ENCODE measurements at places on chromosomes 2 and 18. TPM values are rescaled to one million over a fixed set of nuclear protein-coding genes. Genes with fewer than 3 reads are reported as not detected.

DNA sequence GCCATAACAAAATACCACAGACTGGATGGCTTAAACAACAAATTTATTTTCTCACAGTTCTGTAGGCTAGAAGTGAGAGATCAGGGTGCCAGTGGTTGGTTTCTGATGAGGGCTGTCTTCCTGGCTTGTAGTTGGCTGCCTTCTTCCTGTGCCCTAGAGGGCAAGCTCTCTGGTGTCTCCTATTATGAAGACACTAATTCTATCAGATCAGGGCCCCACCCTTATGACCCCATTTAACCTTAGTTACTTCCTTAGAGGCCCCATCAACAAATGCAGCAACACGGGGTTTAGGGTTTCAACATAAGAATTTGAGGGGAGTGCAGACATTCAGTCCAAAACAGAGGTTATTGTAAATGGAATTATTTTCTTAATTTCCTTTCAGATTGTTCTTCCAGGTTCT lies 22.9 kb downstream of the CYP27A1 start:
- no peaks in the 10 kb centered on the region for H3K27me3 ChIP-seq
- H3K27ac ChIP-seq: no peak overlapping the region
- DNase-seq: no peak

- no peak for DNase-seq
- no peaks in the 10 kb centered on the region for H3K36me3 ChIP-seq
- no peaks in the 10 kb centered on the region for H3K27me3 ChIP-seq
- H3K4me3 ChIP-seq: no peak overlapping the region
- no peak overlapping the region for H3K27ac ChIP-seq
- H3K4me1 ChIP-seq: no peaks in the 10 kb centered on the region
These were observed 208.0 kb downstream of the RBM43 start for GRCh38 chr2:151053661-151053990.

- no peak overlapping the region for H3K27ac ChIP-seq
- no peak for DNase-seq
- no peaks in the 10 kb centered on the region for H3K27me3 ChIP-seq
- no peaks in the 10 kb centered on the region for H3K4me1 ChIP-seq
- no peaks in the 10 kb centered on the region for H3K36me3 ChIP-seq
- H3K4me3 ChIP-seq: no peak overlapping the region
These were observed 381.5 kb upstream of the ETAA1 start for GRCh38 chr2:67015681-67016080.

GRCh38 chr2:64992990-64993389 lies 3.8 kb downstream of the SLC1A4 start:
- no peaks in the 10 kb centered on the region for H3K27me3 ChIP-seq
- H3K4me3 ChIP-seq: no peak overlapping the region
- no peaks in the 10 kb centered on the region for H3K36me3 ChIP-seq
- H3K27ac ChIP-seq: no peak overlapping the region
- DNase-seq: no peak
- H3K4me1 ChIP-seq: peaks cover 39% of the 10 kb centered on the region

DNA sequence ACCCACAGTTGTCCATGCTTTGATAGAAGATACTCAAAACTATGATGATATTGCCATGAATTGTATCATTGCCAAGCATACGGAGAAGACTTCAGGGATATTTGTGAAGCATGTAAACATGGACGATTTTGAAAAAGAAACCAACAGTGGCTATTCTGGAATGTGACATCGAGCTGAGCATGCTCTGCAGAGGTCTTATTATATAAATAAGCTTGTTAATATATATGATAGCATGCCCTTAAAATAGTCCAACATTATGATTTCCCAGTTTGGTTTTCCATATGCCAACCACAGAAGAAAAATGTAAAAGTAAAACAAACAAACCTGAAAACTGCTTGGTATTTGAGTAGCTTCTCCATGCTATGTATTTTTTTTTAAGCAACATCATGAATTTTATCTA lies 159.1 kb downstream of the LNPK start:
- no peaks in the 10 kb centered on the region for H3K4me1 ChIP-seq
- no peak overlapping the region for H3K4me3 ChIP-seq
- no peak overlapping the region for H3K27ac ChIP-seq
- no peaks in the 10 kb centered on the region for H3K27me3 ChIP-seq

Gene HES6
- total RNA-seq: 7.6 TPM

Gene PARD3B
- total RNA-seq: 24.6 TPM
